ENCODE measurements at places on chromosomes 12 and 14. TPM values are rescaled to one million over a fixed set of nuclear protein-coding genes. Genes with fewer than 3 reads are reported as not detected.

DNA sequence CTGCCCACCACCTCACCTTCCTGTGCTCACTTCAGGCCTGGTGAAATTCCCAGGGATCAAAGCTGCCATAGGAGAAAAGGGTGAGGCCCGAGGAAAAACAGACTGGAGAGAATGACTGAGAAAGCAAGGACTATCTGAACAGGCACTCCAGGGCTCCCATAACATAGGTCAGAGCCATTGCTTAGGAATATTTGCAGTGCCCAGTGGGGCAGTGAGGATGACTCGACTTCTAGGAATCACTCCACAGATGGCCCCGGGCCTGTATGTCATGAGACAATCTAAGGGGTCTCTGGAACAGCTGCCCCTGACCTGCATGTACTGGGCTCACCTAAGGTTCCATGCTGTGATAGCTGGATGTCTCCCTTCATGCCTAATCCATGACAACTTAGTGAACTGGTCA lies 51.6 kb downstream of the GPHB5 start:
- DNase-seq: no peak

GRCh38 chr12:114275932-114276785 lies 129.8 kb downstream of the TBX5 start:
- no peak for DNase-seq

The CCDC197 gene
- not detected for total RNA-seq

- no peak for DNase-seq
Measured at GRCh38 chr12:93242154-93242972, 135.4 kb upstream of the NUDT4 start.

DNA sequence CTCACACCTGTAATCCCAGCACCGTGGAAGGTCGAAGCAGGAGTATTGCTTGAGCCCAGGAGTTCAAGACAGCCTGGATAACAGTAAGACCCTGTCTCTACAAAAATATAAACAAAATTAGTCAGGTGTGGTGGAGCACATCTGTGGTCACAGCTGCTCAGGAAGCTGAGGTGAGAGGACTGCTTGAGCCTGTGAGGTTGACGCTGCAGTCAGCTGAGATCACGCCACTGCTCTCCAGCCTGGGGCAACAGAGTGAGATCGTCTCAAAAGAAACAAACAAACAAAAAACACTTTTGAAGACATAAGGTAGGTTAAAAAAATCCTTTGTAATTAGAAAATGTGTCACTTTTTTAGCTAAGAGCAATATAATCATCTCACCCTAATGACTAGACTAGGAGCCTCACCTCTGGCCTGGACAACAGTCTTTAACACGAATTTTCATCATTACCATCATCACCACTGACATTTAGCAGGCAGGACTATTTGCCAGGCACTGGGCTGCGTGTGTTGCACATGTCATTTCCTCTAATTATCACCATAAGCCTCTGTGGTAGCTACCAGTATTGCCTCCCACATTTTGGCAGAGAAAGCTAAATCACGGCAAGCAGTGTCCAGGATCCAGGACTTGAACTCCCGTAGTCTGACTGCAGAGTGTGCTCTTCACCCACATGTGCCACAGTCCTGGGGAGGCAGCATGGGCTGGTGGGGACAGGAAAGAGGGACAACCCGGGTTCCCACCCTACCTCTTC lies 4.6 kb upstream of the SYCP3 start:
- DNase-seq: no peak

The DDX51 gene
- 2.2 TPM for total RNA-seq

GRCh38 chr14:20662968-20663732 lies 21.2 kb upstream of the RNASE4 start:
- peak; percentile 81 for DNase-seq

Data from M059J (cell line).